ENCODE measurements at places on chromosomes 7 and 10.

DNA sequence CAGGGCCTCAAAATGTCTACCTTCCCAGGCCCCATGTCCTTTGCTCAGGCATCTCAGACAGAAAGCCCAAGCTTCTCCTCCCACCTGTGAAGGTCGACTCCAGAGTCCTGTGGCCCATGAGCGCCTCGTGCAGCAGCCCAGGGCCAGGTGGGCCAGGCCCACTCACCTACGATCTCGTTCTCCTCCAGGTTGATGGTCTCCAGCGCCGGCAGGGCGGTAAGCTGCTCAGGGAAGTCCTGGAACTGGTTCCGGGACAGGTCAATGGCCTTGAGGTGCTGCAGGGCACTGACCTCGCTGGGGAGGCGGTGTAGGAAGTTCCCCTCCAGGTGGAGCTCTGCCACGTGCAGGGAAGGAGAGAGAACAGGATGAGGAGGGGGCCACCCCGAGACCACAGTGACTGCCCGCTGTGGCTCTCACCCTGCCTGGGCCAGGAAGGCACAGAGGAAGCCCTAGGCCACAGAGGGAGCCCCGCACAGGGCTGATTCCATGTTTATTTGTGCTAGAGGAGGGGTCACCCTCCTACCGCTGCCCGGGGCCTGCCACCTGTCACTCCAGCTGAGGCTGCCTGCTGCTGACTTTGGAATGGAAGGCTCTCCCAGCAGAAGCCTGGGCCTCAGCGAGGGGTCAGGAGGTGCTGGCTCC lies 40.0 kb upstream of the NPFFR1 start:
- no peak for DNase-seq

- DNase-seq: peak; percentile 15
Observed at GRCh38 chr10:79241990-79242619, 105.2 kb upstream of the PPIF start.

DNA sequence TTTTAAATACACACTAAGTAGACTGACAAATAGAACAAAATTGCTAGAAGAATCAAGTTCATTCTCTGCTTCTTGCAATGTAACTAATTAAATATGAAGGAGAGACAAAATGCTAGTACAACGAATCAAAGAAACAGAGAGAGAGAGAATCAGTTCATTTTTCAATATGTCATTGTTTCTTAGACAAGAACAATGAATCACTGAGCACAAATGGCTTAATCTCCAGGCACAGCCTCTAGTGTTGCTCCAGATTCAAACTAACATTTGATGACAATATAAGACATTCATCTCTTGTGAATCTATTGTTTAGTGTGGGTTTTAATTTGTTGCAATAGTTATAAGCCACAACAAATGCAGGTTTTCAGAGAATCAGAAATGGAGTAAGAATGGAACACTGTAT lies 357.4 kb upstream of the TMEM229A start:
- no peak for DNase-seq

DNA sequence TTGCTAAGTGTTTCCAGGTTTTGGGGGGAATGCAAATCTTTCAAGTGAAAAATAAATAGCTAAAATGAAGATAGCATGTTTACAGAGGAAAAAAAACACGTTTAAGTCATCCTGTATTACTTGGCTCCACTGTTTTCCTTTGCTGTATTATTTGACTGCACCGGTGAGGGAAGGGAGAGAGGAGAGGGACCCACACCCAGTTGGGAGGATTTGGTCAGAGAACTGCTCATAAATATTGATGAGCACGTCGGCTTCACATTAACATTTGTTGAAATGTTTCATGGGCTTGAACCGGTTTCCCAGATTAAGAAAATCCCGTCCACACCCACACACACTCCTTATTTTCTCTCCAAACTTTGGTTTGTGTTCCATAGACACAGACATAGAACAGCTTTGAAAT lies 493.8 kb upstream of the MGMT start:
- DNase-seq: no peak

- DNase-seq: no peak
Observed at GRCh38 chr10:63210611-63211196, 77.6 kb downstream of the NRBF2 start.

DNA sequence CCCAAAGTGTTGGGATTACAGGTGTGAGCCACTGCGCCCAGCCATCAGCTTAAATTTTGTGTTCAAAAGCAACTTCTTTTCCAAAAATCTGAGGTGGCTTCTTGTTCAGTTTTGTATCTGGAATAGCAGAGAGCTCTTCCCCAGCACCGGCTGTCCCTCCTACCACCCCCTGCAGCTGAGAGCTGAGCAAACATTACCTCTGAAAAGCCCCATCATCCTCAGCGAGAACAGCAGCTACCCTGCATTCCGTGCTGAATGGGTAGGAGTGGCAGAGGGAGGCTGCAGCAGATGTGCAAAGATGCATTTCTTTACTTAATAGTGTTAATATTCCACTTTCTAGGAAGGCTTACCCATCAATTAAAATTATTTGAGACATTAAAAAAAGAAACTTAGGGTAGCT lies 31.8 kb downstream of the CCM2 start:
- DNase-seq: no peak

DNA sequence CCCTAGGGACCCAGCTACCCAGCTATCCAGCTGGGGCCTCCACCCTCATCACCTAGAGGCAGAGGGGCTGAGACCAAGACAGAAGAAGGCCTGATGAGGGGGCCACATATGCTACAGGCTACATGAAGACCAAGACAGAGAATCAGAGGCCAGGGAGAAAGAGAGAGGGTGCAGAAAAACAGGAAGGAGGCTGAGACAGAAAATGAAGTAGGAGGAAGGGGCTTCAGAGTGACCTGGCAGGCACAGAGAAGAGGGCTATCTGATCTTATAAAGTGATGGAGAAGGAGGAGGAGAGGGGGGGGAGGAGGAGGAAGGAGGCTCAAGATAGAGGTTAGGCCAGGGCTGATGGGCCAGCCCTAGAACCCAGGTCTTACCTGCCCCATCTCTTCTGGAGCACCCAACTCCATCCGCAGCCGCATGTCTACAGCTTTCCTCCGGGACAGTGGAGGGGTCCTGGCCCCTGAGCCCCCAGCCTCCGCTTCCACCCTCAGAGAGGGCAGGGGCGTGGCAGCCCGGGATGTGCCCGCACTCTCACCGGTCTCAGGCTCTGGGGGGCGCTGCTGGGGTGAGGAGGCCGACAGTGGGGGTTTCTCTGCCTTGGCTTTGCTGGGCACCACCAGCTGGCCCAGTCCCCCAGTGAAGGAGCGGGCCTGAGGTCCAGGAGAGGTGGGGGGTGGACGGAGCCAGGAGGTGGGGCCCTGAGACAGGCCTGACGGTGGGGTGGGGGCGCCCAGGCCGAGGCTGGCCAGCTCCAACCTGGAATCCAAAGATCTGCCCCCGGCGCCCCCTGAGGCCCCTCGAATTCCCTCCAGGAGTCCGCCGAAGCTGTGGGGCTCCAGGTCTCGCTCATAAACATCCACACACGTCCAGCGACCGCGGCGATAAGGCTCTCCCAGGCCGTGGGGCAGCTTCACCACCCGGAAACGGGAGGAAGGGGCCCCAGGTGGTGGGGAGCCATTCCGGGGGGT lies 1.8 kb downstream of the TSC22D4 start:
- peak; percentile 37 for DNase-seq

DNA sequence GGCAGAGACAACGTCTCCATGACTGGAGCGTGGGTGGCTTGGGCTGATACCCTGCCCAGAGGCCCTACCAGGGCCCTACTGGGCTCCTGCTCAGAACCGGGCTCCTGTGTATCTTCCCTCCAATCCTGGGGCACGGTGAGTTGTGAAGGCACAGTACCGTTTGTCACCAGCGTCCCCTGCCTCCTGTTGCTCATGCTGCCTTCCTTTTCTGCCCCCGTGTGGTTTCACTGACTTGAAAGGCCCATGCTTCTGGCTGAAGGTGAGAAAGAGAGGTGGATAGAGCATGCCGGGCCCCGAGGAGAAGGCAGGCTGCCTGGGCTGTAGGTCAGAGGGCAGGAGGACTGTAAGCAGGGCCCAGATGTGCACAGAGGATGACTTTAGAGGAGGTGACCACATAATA lies 9.1 kb upstream of the DMBT1 start:
- DNase-seq: no peak

DNA sequence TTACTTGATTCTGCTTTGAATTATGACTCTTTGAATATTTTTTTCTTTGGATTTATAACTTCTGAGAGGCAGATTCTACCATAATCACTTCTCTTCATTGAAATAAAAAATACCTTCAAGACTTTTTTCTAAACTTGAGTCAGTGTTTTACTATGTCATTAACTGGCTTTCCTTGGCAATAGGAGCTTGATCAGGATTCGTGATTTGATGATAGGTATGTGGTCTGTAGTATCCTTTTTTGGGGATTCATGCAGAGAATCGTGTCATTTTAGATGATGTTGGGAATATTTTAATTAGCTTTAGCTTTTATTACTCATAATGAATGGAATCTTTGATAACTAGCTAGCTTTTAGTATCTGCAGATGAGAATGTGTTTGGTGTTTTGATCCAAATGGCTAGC lies 83.3 kb downstream of the PHTF2 start:
- DNase-seq: no peak

- no peak for DNase-seq
Observed at GRCh38 chr10:48232717-48233447, 41.6 kb downstream of the FRMPD2 start.

DNA sequence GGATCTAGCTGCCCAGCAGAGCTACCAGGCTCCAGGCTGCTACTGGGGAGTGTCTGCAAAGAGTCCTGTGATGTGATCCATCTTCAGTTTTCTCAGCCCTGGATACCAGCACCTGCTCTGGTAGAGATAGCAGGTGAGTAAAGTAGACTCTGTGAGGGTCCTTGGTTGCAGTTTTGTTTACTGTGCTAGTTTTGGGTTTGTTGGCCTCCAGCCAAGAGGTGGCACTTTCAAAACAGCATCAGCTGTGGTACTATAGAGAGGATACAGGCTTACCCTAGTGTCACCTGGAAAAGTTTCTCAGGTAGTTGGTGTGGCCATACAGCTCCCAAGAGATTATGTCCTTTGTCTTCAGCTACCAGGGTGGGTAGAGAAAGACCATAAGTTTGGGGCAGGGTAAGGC lies 56.3 kb downstream of the MTERF1 start:
- DNase-seq: no peak

All from T-helper 9 cell (primary cell).